ENCODE measurements at places on chromosomes 16 and 17.

DNA sequence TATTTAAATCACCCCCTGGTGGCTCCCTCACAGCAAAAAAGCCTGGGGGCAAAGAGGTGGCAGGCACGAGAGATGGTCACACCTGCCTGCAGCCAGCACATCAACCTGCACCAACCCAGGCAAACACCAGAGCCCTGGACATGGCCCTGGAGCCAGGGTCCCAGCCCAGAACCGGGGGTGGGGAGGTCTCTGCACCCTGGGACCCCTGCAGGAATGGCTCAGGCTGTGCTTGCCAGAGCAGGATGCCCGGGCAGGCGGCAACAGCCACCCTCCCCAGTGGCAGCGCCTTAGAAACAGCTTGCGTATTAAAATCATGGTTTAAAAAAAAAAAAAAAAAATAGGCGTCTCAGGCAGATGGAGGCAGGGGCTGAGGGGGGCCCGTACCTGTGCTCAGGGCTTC lies 16.2 kb downstream of the MYBBP1A start:
- no peak for DNase-seq

DNA sequence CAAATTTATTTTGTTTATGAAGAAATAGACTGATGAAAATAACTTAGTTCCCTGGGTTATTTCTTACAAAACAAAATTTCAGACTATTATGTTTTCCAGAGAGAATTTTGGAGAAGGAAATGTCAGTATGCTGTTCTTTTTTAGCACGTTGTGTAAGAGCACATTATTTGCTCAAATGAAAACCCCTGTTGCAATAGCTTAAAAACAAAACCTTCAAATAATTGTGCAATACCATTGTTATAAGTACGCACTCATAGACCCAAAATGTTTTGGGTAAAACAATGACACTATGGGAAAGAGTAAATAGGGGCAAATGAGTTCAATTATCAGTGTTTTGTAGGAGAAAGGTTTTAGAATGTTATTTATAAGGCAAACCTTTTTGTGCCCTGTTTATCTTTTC lies 18.2 kb downstream of the VMP1 start:
- no peak for DNase-seq

- no peak for DNase-seq
Observed at GRCh38 chr17:21373036-21373435, 3.1 kb upstream of the KCNJ12 start.

GRCh38 chr17:58081646-58082340 lies 1.4 kb upstream of the DYNLL2 start:
- no peak for DNase-seq

DNA sequence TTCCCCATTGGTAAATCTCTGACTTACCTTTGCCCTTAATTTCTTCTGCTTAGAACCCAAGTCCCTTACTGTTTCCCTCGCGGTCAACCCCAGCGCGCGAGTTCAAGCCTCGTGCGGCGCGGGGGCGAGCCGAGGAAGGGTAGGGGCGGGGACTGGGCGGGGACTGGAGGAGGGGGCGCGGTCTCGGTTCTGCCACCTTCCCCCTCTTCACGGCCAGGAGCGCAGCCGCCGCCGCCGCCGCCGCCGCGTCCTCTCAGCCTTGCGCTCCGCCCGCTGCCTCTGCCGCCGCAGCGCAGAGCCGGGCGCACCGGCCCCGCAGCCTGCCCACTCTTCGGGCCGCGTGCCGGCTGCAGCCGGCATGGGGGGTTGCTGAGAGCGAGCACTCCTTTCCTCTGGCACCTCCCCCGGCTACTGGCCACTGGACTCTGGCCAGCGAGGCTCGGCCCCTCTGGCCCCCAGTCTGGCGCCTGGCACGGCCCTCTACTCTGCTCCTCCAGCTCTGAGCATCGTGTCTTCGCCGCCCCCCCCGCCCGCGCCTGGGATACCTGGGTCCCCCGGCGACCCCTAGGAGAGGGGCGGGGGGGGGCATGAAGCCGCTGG lies at the start of gene RAPGEFL1:
Gene RAPGEFL1 (plus strand): TSS at position 196 of the 600 bp plus-strand sequence. CDS start 392 bp downstream, at position 588.
- peak; percentile 53 for DNase-seq

GRCh38 chr16:75996491-75996890 lies 270.2 kb upstream of the CPHXL start:
- no peak for DNase-seq

DNA sequence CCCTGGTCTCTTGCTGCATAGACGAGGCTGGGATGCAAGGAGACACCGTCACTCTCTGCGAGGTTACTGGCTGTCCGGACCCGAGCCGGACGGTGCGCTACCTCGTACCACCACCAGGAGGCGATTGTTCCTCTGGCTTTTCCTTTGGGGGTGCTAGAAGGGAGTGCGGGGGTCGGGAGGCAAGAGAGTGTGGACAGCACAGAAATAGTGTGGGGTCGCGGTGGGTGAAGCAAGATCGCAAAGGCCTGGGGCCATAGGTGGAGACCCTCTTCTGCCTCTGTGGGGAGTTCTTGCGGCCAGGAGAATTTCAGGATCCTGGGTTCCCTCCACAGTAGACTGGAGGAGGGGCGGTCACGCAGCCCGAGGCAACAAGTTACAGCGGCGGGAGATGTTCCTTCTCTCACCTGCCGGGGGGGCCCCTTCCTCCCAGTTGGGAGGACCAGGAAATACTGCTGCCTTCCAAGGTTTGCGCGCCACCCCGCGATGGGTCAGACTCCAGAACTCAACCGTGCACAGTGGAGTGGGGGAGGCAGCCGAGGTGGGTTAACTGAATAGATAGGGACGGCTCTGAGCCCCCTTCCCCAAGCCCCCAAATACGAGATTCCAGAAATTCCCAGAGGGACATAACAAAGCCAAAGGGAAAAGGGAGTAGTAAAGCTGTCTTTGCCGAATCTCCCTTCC lies 6.9 kb downstream of the PHOSPHO1 start:
- DNase-seq: peak; percentile 89

GRCh38 chr16:21023509-21024202 lies 123.1 kb downstream of the LYRM1 start:
- DNase-seq: no peak

- no peak for DNase-seq
Observed at GRCh38 chr16:49049191-49049590, 232.4 kb downstream of the CBLN1 start.

DNA sequence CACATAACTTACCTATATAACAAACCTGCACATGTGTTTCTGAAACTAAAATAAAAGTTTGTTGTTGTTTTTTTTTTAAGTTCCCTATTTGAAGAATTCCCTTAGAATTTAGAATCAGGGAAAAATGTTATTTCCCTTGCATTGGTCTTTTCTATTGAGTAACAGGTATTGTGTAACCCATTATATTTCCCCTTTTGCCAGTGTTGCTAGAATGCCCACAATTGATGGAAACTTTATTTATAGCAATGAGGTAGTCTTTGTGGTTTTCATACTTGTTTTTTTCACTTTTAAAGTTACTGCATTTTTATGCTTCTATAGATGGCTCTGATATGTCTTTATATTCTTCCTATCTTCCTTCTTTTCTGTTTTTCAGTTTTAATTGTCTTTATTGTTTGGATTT lies 3.9 kb downstream of the NLRP1 start:
- DNase-seq: no peak

- no peak for DNase-seq
Observed at GRCh38 chr17:78611607-78612006, 34.4 kb upstream of the DNAH17 start.

- DNase-seq: no peak
Observed at GRCh38 chr16:57374067-57374534, 1.8 kb downstream of the CX3CL1 start.

- DNase-seq: no peak
Observed at GRCh38 chr17:67470163-67470562, 93.1 kb downstream of the PITPNC1 start.

- DNase-seq: no peak
Observed at GRCh38 chr16:8552487-8553221, 37.7 kb downstream of the TMEM114 start.

DNA sequence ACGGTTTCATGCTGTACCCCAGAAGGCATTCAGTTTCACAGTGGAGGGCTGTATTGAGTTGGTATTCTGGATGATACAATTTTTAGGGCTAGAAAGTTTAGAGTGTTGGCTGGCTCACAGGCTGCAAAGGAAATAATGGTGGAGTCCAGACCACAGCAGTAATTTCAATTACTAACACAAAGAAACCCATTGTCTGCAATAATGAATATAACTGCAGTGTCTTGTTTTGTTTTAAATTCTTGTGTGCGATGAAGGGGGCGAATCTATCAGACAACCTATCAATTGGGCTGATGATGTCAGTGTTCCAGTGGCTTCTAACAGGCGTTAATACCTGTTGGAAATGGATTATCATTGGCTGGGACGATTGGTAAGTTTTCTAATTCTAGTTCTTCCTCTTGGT lies 1.5 kb downstream of the SP2 start:
- no peak for DNase-seq

DNA sequence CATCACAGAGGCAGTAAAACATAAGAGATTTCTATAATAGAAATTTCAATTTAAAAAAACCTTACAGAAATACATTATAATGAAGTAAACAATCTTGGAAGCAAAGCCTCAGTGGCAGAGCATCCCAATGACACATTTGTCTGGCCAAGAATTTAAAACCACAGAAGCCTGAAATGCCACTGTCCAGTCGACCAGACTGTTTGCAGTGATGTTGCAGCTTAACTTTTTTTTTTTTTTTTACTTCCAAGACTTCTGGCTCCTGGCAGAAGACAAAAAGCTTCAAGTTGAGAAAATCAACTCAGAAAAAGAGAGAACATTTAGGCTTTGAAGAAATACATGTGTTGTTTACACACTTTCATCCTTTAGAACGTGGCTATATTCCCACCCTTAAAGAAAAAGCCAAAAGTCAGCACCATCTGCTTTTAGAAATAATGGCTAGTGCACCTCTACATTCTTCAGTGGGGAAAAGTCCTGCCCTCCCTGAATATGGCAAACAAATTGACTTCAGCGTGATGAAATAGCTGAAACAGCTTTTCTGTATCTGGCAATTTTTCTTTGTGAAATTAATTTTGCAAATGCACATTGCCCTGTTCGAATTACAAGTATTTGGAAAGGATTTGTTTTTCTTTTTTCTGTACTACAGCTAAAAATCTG lies 205.5 kb upstream of the MON1B start:
- DNase-seq: no peak

- no peak for DNase-seq
Observed at GRCh38 chr17:73118951-73119391, 26.5 kb upstream of the SLC39A11 start.

DNA sequence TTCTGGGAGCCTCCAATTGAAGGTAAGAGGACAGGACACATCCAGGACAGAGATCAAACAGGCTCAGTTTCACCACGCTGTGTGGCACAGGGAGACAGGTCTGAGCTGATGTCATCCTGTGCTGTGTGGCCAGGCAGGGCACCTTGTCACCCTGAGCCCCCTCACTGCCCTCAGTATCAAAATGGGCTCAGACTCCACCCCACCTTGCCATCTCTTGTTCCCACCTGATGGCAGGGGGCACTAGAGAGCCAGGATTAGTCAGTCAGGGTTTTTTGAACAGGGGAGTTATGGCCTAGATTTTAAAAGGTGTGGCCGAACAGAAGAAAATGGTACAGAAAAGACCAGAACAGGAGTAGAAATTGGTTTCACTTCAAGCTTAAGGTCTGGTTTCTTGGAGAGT lies 2.6 kb downstream of the KAT2A start:
- no peak for DNase-seq

DNA sequence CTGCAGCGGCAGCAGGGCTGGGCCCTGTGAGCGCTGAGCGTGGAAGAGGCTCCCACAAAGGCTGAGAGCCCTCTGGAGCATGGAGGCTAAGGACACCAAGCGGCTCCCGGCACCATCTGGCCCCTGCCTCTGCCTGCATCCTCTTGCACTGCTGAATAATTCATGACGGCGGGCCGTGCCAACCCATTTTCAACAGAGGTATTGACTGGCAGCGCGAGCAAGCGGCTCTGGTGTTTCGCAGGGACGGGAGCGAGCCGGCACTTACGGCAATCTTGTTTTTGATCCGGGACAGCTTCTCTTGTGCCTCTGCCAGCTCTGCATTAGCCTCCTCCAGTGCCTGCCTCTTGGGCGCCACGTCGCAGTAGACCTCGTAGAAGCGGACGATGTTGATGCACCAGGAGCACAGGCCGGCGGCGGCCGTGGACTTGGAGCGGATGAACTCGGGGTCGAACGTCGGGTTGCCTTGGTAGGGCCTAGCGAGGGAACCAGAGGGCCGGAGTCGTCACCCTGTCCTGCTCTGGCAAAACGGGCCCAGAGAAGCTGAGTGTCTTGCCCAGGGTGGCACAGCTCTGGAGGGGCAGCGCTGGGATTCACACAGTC lies 80.4 kb downstream of the PGS1 start:
- DNase-seq: no peak

GRCh38 chr16:81251871-81252270 lies 13.4 kb downstream of the BCO1 start:
- DNase-seq: no peak

- no peak for DNase-seq
Observed at GRCh38 chr17:78425429-78425828, 47.0 kb downstream of the PGS1 start.

GRCh38 chr17:56601591-56601990 lies 8.1 kb downstream of the NOG start:
- no peak for DNase-seq

GRCh38 chr16:49409121-49409520 lies 35.5 kb downstream of the C16orf78 start:
- no peak for DNase-seq

DNA sequence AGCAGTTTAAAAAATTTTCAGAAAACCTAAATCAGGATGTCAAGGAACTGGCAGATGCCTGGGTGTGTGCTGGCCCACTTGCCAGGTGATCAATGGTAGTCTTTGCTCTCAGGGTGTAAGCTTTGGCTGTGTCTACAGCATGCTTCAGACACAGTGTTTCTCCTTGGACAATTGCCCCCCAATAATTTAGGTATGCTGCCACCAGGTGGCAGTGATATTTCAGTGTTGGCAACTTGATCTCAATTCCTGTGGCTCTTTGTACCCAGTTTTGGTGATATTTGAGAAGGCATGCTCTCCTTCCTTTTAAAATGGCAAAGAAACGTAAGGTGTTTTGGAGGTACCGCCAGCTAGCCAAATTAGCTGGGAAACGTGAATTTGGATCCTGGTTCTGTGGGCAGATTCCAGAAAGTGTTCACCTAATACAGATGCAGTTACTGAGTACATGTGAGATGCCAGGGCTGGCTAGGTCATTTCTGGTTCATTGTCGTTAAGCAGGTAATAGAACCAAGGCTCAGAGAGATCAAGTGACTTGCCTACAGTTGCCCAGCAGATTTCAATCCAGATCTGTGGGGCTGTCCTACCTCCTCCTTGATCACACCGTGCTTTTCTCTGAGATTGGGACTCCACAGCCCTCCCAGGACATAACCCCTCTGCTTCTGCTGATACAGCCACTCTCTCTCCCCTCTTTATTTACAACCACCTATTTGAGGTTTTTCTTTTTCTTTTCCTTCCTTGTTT lies 155.6 kb upstream of the PLCG2 start:
- no peak for DNase-seq

GRCh38 chr17:21388066-21388465 lies 11.9 kb downstream of the KCNJ12 start:
- DNase-seq: no peak

GRCh38 chr17:73625991-73626673 lies 18.1 kb downstream of the SDK2 start:
- no peak for DNase-seq

All from stimulated activated effector memory CD8-positive, alpha-beta T cell treated with anti-CD3 and anti-CD28 coated beads, Interleukin-12 subunit alpha, Interleukin-12 subunit beta, amount 100 ng/mL, for 72 hours (primary cell).